ENCODE measurements at places on chromosomes 12 and 14.

GRCh38 chr14:90828642-90829487 lies 12.6 kb upstream of the TTC7B start:
- DNase-seq, result no peak

DNA sequence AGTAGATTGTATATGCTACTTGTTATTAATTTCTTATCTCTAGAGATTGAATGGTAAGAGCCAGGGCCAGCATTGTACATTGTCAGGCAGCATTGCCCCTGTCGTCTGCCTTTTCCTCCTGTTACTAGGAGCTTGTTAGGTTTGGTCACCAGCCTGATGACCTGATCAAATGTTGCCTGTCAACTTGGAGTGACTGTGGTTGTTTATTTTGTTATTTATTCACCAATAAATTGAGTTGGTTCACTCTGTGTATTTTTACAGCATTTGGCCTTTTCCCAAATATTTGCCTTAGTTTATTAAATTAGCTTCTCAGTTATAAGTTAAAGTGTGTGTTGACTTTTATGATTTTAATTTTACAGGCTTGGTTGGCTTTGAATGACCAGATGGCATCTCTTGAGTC lies 88.4 kb downstream of the PRKCH start:
- DNase-seq, result no peak

DNA sequence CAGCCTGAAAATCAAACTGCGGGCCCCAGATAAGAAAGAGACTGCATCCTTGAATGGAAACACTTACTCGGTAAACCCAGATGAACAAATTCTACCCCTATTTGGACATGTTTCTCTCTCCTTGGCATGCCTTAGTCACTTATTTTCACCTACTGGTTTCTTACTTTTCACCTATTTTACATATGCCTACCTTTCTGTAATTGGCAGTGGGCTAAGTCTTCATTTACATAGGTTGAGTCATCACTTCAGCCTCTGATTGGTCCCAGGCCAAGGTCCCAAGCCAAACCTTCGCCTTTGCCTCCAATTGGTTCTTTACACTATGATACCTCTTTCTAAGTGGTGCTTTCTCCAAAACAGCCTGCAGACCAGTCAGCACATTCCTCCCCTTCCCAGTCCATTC lies 111.3 kb downstream of the DYRK2 start:
- DNase-seq, result no peak

DNA sequence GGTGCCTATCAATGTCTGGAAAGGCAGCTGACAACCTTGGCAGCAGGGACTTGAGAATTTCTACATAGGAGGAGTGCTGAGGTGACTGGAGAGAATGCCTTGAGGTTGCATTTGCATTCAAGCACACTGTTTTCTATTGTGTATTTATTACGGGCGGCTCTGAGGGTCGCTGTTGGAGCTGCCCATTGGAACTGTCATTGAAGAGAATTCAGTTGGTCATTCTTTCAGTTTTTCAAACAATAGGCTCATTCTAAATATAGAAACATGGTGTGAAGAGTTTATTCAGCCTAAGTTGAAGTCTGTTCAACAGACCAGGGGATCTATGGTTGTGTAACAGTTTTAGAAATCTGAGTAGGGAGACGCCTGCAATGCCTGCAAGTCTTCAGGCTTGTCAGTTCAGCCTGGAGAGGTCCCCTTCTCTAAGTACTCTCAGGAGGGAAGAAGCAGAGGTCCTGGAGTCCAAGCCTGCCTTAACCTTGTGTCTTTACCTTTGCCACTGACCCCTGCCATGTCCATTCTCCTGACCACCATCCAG lies 9.8 kb upstream of the ABHD12B start:
- no peak for DNase-seq

DNA sequence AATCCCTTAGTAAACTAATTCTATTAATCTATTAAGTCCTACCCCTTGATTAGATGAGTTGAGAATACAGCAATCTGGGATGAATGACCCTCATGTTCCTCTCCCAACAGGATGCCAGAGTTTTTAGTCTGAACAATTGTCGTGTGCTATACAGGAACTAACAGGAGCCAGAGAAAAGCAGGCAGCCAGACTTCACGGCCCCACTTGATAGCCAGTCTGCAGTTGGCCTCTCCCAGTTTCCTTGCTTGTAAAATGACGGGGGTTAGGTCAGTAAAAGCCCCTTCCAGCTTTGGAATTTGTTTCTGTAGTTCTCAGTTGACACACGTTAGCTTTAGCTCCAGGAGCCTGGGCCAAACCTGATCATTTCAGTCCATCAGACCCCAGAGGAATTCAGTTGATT lies 266.8 kb upstream of the FKBP4 start:
- DNase-seq, result no peak

- DNase-seq, result no peak
These were observed 9.6 kb upstream of the TBX5 start for GRCh38 chr12:114415525-114415868.

GRCh38 chr12:50517421-50518048 lies 12.8 kb downstream of the DIP2B start:
- DNase-seq, result no peak

DNA sequence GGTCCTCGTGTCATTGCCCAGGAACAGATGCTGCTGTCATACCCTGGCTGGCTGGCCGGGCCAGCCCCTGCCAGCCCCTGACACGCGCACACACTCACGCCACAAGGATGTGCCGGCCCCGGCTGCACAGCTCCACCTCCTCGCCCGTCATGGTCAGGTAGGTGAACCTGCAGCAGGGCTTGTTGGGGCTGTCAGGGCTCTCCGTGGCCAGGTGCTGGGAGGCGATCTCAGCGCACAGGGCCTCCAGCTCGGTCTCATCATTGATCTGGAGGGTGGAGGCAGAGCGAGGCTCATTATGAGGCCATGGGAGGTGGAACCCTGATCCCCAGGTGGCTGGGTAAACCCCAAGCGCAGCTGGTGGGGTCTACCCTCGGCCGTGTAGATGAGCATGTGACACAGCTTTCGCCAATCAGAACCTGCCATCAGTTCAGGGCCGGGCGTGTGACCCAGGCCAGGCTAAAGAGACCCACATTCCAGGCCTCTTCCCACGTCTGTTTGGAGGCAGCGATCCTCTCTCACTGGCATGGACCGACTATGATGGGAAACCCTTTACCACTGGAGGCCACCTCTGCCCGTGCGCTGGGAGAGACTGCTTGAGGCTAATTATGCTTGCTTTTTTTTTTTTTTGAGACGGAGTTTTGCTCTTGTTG lies 38.8 kb downstream of the TRAFD1 start:
- no peak for DNase-seq

DNA sequence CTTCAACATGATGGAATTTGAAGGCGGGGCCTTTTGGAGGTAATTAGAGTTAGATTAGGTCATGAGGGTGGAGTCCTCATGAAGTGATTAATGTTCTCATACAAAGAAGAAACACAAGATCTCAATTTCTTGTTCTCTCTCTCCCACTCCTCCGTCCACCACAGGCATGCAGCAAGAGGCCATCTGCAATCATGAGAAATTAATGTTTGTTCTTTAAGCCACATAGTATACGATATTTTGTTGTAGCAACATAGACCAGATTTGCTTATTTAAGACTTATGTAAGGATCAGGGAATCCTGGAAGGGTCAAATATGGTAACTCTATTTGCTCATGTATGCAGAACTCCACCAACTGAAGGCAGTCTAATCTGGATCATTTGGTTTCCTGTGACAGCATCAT lies 429.0 kb downstream of the LRIG3 start:
- no peak for DNase-seq

DNA sequence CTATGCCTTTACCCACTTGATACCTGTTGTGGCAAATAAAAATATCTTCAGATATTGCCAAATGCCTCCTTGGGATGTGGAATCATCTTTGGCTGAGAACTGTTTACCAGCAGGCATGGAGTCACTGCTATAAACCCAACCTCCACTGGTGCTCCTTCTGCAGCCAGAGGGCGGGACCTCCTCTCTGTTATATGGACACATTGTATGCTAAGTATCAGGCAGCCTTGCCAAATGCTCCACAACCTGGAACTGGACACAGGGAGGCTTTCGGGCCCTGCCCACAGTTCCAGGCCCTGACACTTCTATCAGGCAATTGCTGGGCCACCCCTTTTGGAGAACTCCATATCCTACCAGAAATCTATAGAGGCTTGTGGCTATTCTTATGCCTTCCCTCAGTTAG lies 201.0 kb downstream of the TMX1 start:
- DNase-seq, result no peak

DNA sequence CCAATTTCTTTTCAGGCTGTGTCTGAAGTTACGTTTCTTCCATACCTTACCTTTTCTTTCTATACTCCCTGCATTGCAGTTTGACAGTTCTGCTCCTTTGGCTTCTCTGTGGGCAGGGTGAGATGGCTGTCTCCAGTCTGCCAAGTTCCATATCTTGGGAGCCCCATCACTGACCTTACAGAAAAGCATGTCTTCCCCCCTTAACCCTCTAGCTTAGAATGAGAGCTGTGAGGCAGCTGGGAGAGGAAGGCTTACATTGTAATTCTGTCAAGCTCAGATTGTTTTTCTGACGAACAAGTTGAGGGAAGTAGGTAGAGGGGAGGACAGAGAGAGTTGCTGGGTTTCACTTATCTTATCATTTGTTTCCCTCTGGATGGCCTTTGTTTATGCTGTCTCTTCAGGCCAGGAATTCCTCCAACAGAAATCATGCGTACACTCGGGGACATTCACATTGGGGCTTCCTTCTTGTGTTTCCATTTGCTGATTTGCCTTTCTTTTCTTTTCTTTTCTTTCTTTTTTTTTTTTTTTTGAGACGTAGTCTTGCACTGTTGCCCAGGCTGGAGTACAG lies 9.3 kb downstream of the DAAM1 start:
- no peak for DNase-seq

GRCh38 chr12:39095636-39096330 lies 190.4 kb upstream of the CPNE8 start:
- DNase-seq, result no peak

DNA sequence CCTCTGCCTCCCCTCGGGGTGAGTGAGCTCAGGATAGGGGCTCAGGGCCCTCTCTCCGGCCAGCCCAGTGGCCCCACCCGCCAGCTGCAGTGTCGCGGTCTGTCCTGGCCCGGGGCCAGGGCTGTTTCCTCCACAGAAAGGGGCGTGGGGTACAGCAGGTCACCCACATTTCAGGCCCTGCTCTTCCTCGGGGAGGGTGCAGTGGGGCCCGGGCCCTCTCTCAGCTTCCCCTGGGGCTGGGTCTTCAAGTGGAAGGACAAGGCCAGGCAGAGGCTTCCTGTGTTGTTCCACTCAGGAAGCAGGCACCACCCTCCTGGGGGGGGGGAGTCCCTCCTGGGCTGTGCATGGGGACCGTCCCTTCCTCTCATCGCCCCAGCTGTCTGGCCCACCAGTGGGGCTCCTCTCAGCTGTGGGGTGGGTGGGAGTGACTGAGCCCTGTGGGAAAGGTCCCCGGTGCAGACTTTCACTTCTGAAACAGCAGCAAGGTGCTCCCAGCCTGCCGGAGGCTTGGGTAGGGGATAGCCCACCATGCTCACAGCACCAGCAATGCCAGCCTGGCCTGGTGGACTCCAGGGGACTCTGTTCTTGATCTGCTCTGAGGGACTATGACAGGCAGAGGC lies 3.7 kb downstream of the GPR132 start:
- no peak for DNase-seq

GRCh38 chr12:112963227-112963861 lies 15.0 kb upstream of the OAS2 start:
- peak; percentile 25 for DNase-seq

GRCh38 chr12:82955043-82955442 lies 268.3 kb downstream of the TMTC2 start:
- DNase-seq, result peak; percentile 10

- DNase-seq, result no peak
These were observed 873 bp upstream of the GSC start for GRCh38 chr14:94770815-94771157.

GRCh38 chr14:21525962-21526671 lies at the start of gene SALL2:
Gene SALL2, minus strand, starts transcription at chr14:21526346. Its CDS starts 219 bp downstream, at chr14:21526127.
- DNase-seq, result peak; percentile 95

DNA sequence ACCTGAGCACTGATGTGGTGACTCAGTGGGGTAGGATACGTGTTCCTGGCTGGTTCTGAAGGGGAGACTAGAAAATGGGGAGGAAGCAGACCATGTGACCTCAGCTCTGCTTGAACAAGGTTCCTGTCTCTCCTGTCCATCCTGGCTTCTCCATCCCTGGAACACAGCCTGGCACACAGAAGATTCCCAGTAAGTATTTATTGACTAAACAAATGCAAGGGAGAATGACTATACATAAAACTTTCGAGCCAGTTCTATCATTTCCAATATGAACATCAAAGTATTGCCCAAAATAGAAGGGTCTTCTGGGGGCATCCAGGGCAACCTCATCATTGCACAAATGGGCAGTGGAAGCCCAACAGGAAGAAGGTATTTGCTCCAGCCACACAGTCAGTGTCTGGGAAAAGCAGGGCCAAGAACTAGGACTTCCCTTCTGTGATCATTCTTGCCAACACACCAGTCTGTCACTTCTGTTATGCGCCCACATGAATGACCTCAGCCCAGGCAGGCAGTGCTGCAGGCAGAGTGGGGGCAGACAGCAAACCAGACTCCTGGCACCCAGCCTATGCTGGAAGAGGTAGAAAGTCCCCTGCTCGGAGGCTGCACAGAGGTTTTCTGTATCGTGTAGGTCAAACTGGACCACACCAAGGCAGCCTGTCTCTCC lies 5.6 kb upstream of the SERPINA9 start:
- no peak for DNase-seq

DNA sequence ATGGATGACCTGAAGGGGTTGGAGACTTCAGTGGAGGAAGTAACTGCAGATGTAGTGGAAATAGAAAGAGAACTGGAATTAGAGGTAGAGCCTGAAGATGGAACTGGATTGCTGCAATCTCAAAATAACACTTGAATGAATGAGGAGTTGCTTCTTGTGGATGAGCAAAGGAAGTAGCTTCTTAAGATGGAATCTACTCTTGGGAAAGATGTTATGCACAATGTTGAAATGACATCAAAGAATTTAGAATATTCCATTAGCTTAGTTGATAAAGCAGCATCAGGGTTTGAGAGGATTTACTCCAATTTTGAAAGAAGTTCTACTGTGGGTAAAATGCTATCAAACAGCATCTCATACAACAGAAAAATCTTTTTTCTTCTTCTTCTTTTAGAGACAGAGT lies 186.4 kb upstream of the PRKD1 start:
- no peak for DNase-seq
